ENCODE measurements at places on chromosomes 5 and 9.

GRCh38 chr5:73564675-73565074 lies 764 bp downstream of the ANKRA2 start:
- no peak for DNase-seq

GRCh38 chr9:117224695-117225094 lies 190.2 kb downstream of the ASTN2 start:
- DNase-seq: no peak

GRCh38 chr5:54725391-54726280 lies 208.1 kb downstream of the SNX18 start:
- DNase-seq: no peak

DNA sequence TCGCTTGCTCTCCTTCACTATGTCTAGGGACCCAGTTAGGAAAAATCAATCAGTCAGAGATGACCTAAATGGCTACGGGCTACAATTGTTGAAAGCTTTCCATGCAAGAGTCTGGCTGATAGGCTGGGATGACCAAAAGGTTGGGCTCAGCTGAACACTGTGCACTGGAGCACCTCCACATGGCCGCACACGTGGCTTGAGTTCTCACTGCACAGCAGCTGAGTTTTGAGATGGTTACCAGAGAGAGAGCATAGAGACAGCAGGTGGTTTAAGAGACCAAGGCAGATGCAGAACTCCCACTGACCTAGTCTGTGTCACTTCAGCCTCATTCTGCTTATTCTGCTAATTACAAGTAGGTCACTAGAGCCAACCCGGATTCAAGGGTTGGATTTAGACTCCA lies 2354.8 kb upstream of the C9orf72 start:
- DNase-seq: no peak

DNA sequence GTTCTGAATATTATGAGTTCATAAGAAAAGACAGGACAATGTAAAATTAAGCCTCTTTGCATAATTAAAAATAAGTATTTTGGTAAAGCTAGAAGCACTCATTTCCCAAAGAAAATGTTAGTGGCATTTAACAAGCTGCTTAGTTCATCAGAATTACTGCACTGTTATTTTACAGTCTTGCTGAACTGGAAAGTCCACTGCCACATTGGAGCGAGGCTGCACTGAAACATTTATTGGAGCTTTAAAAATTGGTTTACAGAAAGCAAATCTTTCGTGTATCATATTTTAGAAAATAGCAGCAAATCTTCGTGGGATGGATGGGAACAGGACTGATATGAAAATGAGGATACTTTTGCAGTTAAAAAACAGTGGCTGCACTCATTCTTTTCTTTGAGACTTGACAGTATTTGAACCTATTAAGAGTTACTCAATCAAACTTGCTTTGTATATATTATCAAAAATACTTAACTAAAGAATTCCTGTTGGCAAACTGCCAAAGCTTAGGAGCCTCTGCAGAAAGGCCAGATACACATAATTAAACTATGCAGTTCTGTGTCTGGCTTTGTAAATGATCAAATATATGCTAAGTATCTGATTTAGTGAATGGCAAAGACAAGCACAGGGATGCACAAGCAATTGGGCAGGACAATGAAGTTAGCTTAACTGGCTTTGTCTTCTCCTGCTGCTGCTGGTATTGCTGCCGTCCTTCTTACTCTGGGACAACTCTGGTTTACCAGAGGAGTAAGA lies 16.5 kb upstream of the FBXL7 start:
- no peak for DNase-seq

- DNase-seq: peak; percentile 88
Observed at GRCh38 chr9:129550199-129550839, 70.6 kb downstream of the C9orf50 start.

- no peak for DNase-seq
Observed at GRCh38 chr5:73441378-73441777, 7.2 kb downstream of the FOXD1 start.

GRCh38 chr5:17440766-17441165 lies 57.3 kb upstream of the TAF11L2 start:
- no peak for DNase-seq

- peak; percentile 40 for DNase-seq
Observed at GRCh38 chr5:73497497-73498056, 665 bp upstream of the BTF3 start.

DNA sequence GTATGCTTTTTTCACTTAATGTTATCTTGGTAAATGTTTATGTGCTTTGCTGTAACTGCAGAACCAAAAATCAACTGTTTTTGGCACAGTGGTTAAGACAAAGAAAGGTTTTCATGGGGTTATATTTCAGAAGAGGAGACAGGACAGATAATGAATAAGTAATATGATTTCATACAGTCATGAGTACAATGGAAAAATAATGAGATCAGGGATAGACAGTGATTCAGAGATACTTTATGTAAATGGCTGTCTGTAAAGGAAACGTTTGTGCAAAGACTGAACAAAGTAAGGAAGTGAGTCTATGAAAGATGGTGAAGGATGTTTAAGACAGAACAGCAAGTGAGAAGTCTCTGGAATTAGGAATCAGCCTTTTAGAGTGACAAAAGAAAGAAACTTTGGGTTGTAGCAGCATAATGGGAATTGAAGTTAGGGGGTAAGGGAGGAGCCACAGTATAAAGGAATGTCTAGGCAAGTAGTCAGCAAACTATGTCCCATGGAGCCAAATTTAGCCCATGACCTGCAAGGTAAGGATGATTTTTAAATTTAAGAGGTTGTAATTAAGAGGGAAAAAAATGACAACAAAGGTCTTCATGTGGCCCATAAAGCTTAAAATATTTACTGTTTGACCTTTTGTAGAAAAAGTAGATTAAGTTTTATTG lies 55.0 kb downstream of the TNPO1 start:
- DNase-seq: no peak

- DNase-seq: peak; percentile 75
Observed at GRCh38 chr5:68962757-68963484, 130.9 kb upstream of the SLC30A5 start.

DNA sequence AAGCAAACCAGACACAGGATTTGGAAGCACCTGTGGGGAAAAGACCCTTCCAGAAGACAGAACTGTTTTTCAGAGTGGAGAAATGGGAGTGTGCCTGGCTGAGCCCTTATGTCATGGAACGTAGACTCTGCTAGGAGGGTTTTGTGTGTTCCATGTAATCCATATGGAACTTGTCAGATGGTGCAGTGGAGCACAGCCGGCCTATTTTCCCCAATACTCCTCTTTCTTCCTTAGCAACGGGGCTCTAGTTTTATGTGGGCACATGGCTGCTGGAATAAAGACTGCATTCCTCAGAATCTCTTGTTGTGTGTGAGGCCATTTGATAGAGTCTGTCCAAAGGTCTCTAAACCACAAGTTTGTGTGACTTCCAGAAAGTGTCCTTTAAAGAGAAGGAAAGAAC lies 284.0 kb downstream of the DRD1 start:
- DNase-seq: no peak

DNA sequence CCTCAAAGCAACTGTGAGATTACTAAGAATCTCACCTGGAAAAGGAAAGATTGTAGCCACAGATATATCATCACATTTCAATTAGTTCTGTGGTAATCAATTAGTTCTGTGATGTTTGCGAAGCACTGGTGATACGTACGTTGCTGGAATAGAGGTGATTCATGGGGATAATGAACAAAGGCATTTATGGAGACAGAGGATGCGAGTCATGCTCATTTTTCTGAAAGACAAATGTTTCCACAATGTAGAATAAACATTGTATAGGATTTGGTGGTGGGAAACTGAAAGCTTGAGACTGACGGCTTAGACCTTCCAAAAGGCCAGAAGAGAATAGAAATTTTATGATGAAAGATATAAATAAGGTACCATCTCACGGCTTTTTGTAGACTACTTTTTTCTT lies 507.3 kb upstream of the TYRP1 start:
- no peak for DNase-seq

- no peak for DNase-seq
Observed at GRCh38 chr5:57259704-57260103, 85.8 kb downstream of the GPBP1 start.

GRCh38 chr5:24899180-24899579 lies 254.4 kb upstream of the CDH10 start:
- no peak for DNase-seq

GRCh38 chr5:138716456-138716924 lies 36.7 kb upstream of the CTNNA1 start:
- no peak for DNase-seq

GRCh38 chr9:6811436-6811835 lies 53.7 kb downstream of the KDM4C start:
- no peak for DNase-seq

DNA sequence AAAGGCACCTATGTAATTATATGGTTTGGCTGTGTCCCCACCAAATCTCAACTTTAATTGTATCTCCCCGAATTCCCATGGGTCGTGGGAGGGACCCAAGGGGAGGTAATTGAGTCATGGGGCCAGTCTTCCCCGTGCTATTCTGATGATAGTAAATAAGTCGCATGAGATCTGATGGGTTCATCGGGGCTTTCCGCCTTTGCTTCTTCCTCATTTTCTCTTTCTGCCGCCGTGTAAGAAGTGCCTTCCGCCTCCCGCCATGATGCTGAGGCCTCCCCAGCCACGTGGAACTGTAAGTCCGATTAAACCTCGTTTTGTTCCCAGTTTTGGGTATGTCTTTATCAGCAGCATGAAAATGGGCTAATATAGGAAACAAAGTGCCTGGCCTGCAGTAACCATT lies 56.6 kb downstream of the TSPAN17 start:
- DNase-seq: no peak

GRCh38 chr9:121527371-121527770 lies 27.7 kb upstream of the GGTA1 start:
- DNase-seq: no peak

- peak; percentile 69 for DNase-seq
Observed at GRCh38 chr9:32551276-32552051, 663 bp upstream of the SMIM27 start.

GRCh38 chr9:133333566-133333965 lies 2.4 kb downstream of the SURF6 start:
- no peak for DNase-seq

GRCh38 chr5:37370550-37370863 lies 399 bp downstream of the NUP155 start:
- no peak for DNase-seq

GRCh38 chr5:67200809-67201562 lies 4.4 kb upstream of the CD180 start:
- no peak for DNase-seq

- DNase-seq: peak; percentile 78
Observed at GRCh38 chr9:124852829-124853531, at the start of gene WDR38. Gene WDR38, plus strand, starts transcription at chr9:124853460. Its CDS starts 72 bp downstream, at chr9:124853532.

GRCh38 chr9:111937781-111938426 lies 41.3 kb downstream of the UGCG start:
- no peak for DNase-seq

DNA sequence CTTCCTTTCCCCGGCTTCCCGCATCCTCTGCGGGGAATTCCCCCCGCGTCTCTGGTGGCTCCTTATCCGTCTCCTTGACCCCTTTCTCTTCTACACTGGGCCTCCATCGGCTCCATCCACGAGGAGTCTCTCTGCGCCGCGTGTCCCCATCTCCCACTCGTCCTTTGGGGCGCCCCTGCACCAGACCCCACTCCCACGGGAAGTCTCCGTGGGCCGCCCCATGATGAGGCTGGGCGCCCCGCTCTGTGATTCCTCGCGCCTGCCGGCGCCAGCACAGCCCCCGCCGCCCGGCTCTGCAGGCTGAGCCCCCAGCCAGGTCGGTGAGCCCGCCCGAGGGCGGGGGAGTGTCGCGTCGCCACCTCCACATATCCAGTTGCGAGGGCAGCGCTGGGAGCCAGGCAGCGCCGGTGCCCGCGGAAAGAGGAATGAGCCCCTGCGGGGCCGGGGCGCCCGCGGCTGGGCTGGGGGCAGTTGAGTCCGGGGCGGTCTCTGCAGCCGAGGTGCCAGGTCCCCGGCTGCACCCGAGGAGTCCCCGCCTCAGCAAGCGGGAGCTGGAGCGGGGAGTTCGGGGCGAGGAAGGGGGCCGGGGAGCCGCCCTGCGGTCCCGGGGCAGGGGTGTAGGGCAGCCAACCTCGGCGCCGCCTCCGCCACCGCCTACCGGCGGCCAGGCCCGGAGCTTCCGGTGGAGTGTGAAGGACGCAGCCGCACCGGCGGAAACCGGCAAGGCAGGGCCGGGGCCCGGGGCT lies 2.1 kb upstream of the TRAF1 start:
- peak; percentile 58 for DNase-seq

- no peak for DNase-seq
Observed at GRCh38 chr9:133850161-133850560, 112.0 kb upstream of the SARDH start.

DNA sequence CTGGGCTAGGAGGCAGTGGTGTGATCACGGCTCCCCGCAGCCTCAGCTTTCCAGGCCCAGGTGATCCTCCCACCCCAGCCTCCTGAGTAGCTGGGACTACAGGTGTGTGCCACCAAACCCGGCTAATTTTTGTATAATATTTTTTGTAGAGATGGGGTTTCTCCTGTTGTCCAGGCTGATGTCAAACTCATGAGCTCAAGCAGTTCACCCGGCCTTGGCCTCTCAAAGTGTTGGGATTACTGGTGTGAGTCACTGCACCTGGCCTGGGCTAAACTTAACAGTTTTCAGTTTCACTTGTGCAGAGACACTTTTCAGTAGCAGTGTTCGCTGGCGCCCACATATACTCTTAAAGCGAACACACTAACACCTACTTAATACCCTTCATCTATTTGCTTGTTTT lies 205.6 kb upstream of the ZNF608 start:
- DNase-seq: no peak

GRCh38 chr9:3200331-3200774 lies 325.4 kb downstream of the RFX3 start:
- DNase-seq: no peak

GRCh38 chr9:104769655-104770054 lies 5.7 kb downstream of the NIPSNAP3B start:
- no peak for DNase-seq

DNA sequence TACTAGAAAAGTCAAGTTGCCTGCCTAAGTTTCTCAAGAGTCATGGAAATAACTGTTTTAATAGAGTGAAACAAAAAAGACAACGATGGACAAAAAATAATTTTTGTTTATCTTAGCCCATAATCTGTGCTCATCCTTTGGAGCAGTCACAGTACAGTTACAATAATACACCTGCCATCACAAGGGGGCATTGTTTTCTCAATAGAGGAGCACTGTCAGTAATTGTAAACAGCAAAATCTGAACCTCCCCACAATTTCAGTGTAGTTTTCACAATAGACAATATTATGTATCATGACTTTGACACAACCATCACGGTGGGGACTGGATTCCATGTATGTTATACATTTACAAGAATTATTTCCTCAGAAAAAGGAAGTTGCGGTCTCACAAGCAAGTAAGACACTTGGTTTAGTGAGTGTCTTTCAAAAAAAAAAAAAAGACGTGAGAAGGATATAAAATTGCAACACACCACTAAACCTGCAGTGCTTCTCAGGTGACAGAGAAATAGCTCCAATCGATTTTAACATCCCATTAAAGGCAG lies 586.3 kb downstream of the PTPRD start:
- no peak for DNase-seq

DNA sequence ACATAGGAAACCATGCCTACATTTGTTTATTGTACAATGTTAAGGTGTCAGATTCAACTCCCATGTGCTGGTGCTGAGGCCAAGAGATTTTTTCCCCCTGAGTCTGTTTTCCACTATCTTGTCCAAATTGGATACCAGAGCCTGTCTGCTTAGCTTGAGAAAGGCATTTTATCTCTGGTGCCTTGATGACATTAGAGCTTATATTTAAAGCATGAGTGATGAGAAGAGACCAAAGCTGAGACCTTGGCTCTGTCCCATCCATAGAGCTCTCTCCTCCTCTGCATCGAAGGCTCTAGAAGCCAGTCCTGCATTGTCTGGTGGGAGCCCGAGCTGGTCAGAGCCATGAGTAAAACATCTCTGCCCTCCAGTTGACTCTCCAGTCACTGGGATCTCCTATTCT lies 10.4 kb upstream of the PPP2CA start:
- DNase-seq: no peak

GRCh38 chr9:108400297-108400696 lies 455.5 kb downstream of the ACTL7B start:
- no peak for DNase-seq
